ENCODE measurements at places on chromosomes 1 and 21. TPM values are rescaled to one million over a fixed set of nuclear protein-coding genes. Genes with fewer than 3 reads are reported as not detected.

The OLIG2 gene
- total RNA-seq = not detected

The CLEC20A gene
- total RNA-seq = not detected

The WNT3A gene
- total RNA-seq = not detected

The PPOX gene
- 13.5 TPM for total RNA-seq

The PGBD5 gene
- total RNA-seq = 15.5 TPM

The ATP1A4 gene
- not detected for total RNA-seq

The COL16A1 gene
- total RNA-seq = 12.7 TPM

The GJB3 gene
- total RNA-seq = not detected

The PADI1 gene
- not detected for total RNA-seq

The BSND gene
- total RNA-seq = not detected

The MAP3K7CL gene
- total RNA-seq = 1.1 TPM

The TFAP2E gene
- total RNA-seq = not detected

The RGS8 gene
- total RNA-seq = not detected

The LCE3D gene
- total RNA-seq = not detected

The TMPRSS15 gene
- not detected for total RNA-seq

The LRRC38 gene
- 0.38 TPM for total RNA-seq

The NR0B2 gene
- total RNA-seq = 4.7 TPM

The FRRS1 gene
- 2.8 TPM for total RNA-seq

The ATP8B2 gene
- total RNA-seq = 12.8 TPM

The HES5 gene
- 1.3 TPM for total RNA-seq

The TRIM67 gene
- 0.11 TPM for total RNA-seq

The LRRC40 gene
- total RNA-seq = 10.5 TPM

The LYPD8 gene
- total RNA-seq = not detected

The CSMD2 gene
- total RNA-seq = 0.32 TPM

The SPRR5 gene
- not detected for total RNA-seq

The CYP4A22 gene
- total RNA-seq = not detected

The TFF2 gene
- not detected for total RNA-seq

The SPOCD1 gene
- not detected for total RNA-seq

The LMX1A gene
- 0.14 TPM for total RNA-seq

The DPYD gene
- 12.3 TPM for total RNA-seq

The RHBG gene
- not detected for total RNA-seq

The DPT gene
- total RNA-seq = 42.0 TPM

The LAPTM5 gene
- 31.5 TPM for total RNA-seq

The WLS gene
- 97.2 TPM for total RNA-seq

The C1QB gene
- total RNA-seq = 165 TPM

The TEKT2 gene
- total RNA-seq = not detected

The FAM76A gene
- total RNA-seq = 10.6 TPM

The SHCBP1L gene
- total RNA-seq = not detected

The ITPKB gene
- 24.8 TPM for total RNA-seq

The PPM1J gene
- total RNA-seq = 5.3 TPM

The TNFSF4 gene
- total RNA-seq = 1.0 TPM

The MRPL55 gene
- 57.0 TPM for total RNA-seq

The LAD1 gene
- 2.4 TPM for total RNA-seq

The PGLYRP4 gene
- not detected for total RNA-seq

The CNR2 gene
- total RNA-seq = not detected

The ACP6 gene
- 8.9 TPM for total RNA-seq

The RNU1-3 gene
- total RNA-seq = 4,572 TPM

The UBE2U gene
- total RNA-seq = 0.95 TPM

The RNU1-1 gene
- total RNA-seq = 4,572 TPM

The CFHR5 gene
- not detected for total RNA-seq

The TESK2 gene
- 1.5 TPM for total RNA-seq

The TGFB2 gene
- total RNA-seq = 1.6 TPM
